ENCODE measurements at places on chromosomes 1 and 21. TPM values are rescaled to one million over a fixed set of nuclear protein-coding genes. Genes with fewer than 3 reads are reported as not detected.
A peak's percentile ranks its signal among the peaks of the same experiment; 100 is the strongest.

HSPG2 gene
- total RNA-seq: 219 TPM

CFHR1 gene
- not detected for total RNA-seq

SHISAL2A gene
- total RNA-seq: not detected

- peak; percentile 33 for DNase-seq
These were observed 103.6 kb upstream of the BACE2 start for GRCh38 chr21:41064334-41064791.

OR2L8 gene
- total RNA-seq: not detected

CELA3B gene
- not detected for total RNA-seq

DNA sequence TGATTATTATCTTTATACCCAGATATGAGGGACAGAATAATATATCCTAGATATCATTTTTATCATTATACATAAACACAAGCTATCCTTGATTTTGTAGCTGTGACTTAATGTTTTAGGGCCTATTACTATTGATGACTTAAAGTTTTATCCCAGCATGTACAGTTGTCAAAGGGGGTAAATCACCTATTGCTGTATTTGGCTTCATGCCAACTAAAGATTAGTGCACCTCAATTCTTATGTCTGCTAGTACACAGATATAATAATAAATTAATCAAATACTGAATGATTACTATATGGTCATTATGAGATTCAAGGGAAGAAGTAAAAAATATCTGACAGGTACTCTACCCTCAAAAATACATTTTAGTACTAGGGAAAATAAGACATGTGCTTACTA lies 84.0 kb downstream of the SYT14 start:
- DNase-seq: no peak

DIP2A gene
- total RNA-seq: 42.0 TPM

GRCh38 chr21:34933609-34934335 lies 115.3 kb downstream of the RUNX1 start:
- no peak for DNase-seq

FH gene
- 48.0 TPM for total RNA-seq

TAS1R1 gene
- 0.16 TPM for total RNA-seq

DNA sequence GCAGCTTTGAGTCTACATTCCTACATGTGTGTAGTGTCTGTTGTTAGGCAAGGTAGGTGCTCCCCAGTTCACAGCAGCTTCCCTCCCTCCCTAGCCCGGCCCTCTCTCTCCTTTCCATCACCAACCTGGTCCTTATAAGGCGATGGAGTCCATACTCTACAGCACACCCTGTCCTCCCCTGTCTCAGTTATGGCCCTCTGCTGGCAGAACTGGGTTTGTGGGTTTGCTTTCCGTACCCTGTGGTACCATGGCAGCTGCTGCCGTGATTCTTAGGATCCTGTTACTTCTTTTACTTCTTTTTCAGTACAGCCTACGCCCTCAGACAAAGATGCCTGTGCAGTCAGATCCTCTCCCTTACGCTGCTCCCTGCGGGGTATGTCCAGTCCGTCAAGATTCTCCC lies 31.7 kb downstream of the AK5 start:
- DNase-seq: no peak

LMX1A gene
- not detected for total RNA-seq

GRCh38 chr1:50659107-50659662 lies 235.9 kb upstream of the DMRTA2 start:
- DNase-seq: no peak

LINGO4 gene
- total RNA-seq: 0.33 TPM

KCNJ6 gene
- not detected for total RNA-seq

GBP2 gene
- total RNA-seq: 122 TPM

DNA sequence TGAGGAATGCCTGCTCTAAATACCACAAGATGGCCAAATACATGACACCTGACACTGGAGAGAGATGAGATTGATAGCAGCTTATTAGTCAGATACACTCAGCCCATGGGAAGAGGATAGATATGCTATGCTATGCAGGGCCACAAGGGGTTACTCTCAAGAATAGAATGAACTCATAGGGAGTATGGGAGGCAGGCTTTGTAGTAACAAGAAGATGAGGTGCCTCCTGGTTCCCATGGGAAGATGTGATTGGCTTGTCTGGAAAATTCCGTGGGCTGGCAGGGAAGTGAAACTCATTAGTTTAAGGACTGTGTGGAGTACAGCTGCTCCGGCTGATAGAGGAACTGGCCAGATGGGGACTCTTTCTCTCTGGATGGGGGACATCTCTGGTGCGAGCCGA lies 16.5 kb downstream of the CCDC30 start:
- DNase-seq: no peak

- no peak for DNase-seq
These were observed 16.4 kb downstream of the RPE65 start for GRCh38 chr1:68433395-68433794.

GRCh38 chr1:58576727-58577653 lies at the start of gene TACSTD2:
Gene TACSTD2, minus strand, starts transcription at chr1:58577252. Its CDS starts 96 bp downstream, at chr1:58577156.
- peak; percentile 95 for DNase-seq

RHD gene
- not detected for total RNA-seq

DNA sequence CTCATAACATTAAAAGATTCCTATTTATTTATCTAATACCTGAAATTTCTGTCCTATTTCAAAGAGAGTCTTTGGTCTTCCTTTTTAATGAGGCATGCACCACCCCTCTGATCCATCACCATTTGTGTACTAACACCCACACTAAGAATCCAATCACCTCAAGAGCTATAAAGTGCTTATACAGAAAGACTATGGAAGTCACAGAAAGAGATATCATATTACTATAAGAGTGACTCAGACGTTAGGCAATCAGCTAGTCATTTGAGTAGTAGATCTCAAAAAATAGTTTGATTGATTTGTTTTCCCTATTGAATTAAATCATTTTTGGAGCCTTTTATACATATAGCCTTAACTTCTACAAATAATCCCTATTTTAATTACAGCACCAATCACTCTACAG lies 46.1 kb downstream of the NME7 start:
- no peak for DNase-seq

DNA sequence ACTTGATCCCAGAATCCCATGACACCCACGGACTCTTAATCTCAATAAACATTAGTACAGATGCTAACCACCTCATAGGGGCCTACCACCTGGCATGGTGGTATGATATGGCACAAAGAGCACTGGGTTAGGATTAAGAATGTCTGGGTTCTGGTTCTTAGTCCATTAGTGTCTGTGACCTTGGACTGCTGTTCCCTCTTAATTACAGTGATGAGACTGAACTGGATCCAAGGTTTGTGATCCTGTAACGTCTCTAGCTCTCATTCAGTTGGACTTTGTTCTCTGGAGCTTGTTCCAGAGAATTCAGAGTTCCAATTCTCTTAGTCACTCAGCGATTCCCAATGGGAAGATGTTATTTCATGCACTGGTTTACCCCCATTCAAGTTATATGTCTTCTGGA lies 23.6 kb upstream of the PIGC start:
- no peak for DNase-seq

DNA sequence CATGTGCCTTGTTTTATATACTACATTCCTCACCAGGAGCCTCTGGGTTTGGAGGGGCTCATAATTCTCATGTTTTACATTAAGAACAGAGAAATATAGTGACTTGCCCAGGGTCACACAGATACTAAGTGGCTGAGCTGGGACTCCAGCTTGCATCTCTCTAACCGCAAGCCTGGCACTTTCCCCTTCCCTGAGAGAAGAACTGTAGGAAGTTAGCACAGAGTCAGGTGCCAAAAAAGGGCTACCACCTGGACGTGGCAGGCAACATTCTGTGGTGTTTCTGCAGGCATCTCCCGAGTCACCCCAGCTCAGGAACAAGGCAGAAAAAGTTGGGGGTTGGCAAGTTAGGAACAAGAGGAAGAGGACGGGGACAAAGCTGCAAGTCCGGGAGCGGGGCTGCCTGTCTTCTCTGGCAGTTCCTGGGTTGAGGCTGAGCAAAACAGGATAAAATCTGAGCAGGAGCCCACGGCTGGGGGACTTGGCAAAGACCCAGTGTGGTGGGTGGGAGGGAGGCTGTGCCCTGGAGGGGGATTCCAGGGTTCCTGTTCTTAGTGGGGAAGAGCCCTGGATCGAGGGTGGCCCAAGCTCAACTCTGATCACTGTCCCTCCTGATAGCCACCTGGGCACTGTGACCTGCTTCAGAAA lies 9.8 kb downstream of the PLA2G5 start:
- DNase-seq: no peak

DNA sequence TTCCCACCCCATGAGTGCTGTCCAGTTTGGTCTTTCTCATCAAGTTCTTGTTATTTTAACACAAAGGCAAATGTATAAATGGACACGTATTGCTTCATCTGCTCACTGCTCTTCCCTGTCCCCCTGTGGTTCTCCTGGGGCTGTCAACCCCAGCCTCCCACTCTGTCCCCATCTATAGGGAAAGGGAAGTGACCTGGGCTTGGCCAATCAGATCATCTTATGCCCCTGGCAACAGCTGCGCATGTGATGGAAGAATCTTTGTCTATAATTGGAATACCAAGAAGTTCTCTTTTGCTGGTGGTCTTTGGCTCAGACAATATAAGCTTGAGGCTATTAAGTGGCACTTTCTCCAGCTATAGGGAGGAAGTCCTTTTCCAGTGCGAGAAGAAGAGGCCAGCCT lies 4.7 kb upstream of the CCSAP start:
- no peak for DNase-seq

DNA sequence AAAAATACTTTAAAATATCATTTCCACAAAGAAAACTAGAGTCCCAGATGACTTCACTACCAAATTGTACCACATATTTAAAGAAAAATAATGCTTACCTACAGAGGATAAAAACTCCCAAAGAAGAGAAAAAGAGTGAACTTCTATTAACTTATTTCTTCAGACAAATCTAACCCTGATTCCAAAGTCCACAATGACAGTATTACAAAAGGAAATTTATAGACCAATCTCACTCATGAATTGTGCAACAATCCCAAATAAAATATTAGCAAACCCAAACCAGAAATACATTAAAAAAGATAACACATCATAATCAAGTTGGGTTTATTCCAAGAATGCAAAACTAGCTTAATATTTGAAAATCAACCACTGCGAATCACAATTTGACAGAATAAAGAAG lies 161.4 kb upstream of the GALNT2 start:
- DNase-seq: no peak

OR14K1 gene
- 1.0 TPM for total RNA-seq

- no peak for DNase-seq
These were observed 1.1 kb downstream of the DENND2D start for GRCh38 chr1:111199329-111199728.

GRCh38 chr1:90761781-90762589 lies 44.9 kb upstream of the BARHL2 start:
- no peak for DNase-seq

DNA sequence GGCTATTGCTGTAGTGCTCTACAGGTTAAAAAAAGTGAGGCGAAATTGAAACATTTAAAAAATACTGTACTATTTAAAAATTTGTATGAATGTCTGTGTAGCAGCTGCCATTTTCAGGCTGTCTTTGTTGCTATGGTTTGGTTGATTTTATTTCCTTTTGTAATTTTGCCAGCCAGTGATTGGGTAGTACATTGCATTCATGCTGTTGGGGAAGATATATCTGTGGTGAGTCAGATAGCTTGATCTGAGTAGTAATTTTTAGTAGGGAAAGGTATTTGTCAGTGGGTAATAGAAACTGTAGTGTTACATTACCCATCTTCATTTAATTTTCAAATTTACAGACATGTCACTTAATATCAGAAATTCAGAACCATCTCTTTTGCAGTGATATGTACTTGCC lies 15.0 kb downstream of the NFIA start:
- no peak for DNase-seq

Measured in breast epithelium (tissue), 4 donors.